COLO829 (cell line): ENCODE measurements at places on chromosomes 11 and 22.

DNA sequence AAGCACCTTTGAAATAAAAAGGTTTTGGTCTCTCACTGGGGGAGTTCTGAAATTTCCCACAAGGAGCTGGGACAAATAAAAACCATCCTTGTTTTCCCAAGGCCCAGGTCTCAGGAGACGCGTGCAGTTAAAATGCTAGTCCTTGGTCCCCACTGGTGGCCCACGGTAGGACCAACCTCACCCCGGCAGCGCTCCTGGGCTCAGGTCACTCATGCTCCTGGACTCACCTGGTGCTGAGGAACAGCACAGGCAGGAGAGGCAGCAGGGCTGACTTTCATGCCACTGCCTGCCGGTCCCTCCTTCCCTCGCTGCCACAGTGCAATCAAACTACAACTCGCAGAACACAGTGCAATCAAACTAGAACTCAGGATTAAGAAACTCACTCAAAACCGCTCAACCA, 356.8 kb upstream of the CCDC179 start:
- DNase-seq: no peak

DNA sequence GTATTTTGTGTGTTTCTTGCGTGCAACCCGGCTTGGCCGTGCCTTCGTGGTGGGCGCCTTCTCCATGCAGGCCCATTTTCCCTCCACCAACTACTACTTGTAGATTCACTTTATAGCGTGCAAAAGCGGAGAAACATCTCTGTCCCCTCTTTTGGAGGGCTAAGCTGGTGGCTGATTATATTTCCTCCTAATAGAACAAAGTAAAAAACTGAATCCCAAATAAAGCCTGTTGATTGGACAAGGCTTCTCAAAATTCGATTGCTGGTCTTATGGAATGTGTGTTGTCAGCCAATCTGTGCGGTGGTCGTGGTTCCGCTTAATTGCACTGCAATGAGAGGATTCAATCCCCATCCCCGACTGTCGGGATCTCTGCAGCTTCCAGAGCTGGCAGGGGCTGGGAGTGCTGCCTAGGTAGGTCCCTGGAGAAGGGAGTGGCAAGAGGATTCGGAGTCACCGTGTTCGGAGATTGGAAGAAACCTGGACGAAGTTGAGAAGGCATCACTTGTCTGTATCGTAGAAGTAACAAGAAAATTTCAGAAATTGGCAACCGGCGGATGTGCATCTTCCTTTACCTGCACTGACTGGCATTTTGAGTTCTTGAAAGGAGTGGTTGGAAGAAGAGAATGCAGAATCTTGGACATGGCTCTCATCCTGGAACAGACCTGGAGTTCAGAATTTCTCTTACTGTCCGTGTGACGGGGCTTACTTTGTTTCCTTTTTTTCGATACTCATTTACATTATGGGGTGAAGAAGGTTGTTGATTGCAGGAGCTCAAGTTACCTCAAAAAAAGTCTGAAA, 1.1 kb downstream of the HMGXB4 start:
- peak; percentile 9 for DNase-seq

DNA sequence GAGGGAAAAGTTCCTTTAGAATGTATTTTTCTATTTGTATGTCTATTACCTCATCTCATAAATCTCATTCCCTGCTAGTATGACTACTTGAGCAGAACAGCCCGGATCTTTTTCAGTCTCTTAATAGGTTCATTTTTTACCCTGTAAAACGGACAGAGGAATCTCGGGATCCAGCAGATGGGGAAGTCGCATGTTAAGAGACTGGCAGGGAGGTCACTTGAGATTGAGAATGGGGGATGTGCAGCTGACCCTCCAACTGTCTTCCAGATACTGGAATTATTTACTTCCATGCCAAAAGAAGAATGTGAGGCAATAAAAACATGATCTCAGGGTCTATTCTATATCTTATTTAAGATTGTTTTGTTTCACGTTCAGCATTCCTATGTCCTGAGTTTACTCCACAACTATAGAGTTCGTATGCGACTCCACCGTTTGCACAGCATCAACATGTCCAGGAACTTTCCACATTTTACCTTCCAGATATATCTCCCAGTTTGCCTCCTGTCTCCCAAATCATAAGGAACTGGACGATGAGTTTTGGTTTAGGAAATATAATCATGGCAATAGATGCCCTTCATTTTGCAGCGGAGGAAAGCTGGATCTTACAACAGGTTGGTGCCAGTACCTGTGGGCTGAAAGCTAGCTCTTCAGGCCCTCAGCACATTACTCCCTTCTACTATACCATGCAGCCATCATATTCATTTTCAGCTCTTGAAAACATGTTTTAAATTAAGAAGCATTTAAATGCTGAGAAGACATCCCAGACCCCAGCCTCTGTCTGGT, 181.5 kb downstream of the MAML2 start:
- DNase-seq: no peak

DNA sequence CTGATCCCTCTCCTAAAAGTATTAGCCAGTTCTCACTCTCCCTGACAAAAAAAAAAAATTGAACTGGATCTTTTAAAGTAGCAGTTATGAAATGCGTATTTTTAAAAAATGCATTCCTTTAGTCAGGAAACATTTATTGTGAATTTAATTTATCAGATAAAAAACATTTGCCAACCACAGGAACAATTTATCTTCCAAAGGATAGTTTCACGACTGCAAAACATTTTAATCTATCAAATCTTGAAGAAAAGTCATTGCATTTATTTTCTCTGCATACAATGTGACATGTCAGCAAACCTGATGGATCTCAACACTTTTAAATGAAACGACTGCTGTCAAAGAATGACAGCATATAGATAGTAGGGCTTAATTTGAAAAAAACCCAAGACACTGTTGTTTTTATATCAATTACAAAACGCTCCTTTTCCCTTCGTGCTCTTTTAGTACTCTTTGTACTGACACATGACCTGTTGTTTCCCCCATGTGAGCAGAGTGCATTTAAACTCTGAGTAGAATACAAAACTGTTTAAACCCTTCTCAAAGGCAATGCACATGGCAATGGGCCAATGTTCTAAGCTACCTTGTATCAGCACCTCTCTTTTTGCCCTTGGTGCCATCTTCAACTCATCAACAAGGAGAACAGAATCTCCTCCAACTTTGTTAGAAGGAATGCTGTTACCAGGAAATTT, 107.0 kb downstream of the ATG16L2 start:
- DNase-seq: no peak

DNA sequence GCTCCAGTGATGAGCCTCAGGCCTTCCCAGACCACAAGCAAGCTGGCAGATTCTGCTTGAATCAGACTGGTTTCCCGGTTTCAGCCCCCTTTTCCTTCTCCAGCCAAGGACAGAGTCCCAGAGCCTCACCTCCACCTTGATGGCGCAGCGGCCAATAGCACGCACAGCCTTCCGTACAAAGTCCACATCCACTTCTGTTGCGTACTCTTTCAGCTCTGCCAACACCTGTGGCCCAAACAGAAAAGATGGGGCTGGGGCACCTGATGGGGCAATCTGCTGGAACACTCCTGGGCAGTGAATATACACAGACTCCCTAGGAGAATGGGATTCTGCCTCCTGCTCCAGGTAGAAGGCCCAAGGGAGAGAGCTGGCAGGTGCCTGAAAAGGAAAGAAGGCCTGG, 35.5 kb upstream of the RASL10A start:
- no peak for DNase-seq

- DNase-seq: no peak
Observed at GRCh38 chr11:128711890-128712289, 18.0 kb downstream of the FLI1 start.

DNA sequence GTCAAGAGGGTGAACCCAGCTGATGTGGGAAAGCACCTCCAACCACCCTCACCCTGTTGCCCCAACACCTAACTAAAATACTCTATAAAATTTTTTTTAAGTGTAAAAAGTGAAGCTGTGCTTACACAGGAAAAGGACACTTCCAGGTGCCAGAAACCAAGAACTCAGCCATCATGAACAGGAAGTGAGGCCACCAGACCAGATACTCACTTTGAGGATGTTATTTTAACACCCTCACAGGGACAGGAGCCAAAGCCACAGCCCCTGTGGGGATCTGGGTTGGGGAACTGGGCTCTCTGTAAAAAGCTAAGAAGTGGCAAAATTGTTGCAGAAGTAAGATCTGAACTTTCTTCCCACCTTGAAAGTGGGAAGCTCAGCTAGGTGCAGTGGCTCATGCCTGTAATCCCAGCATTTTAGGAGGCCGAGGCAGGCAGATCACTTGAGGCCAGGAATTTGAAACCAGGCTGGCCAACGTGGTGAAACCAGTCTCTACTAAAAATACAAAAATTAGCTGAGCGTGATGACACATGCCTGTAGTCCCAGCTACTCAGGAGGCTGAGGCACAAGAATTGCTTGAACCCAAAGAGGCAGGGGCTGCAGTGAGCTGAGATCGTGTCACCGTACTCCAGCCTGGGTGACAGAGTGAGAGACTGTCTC, 3.8 kb downstream of the RSPH14 start:
- DNase-seq: no peak

GRCh38 chr22:19933341-19934241, 8.0 kb upstream of the COMT start:
- no peak for DNase-seq

GRCh38 chr22:37397226-37397625, 30.1 kb downstream of the ELFN2 start:
- no peak for DNase-seq

GRCh38 chr11:68454767-68455166, 5.8 kb upstream of the PPP6R3 start:
- no peak for DNase-seq

DNA sequence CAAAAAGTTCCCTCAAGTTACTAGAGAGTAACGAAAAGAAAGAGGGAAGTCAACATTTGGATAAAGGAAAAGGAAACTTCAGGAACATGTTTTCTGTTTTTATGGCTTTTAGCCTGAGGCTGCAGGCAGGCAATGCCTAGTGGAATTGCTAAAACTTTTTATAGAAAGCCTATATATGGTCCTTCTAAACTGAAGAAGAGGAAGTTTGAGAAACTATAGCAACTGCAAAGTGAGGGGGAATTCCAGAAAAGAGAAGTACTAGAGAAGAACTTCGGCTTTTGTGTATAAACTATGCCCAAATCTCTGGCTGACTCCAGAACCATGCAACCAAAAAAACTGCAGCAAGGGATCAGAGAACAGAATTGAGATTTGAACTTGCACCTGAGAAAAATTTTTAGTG, 74.3 kb upstream of the ARHGAP42 start:
- no peak for DNase-seq

- DNase-seq: peak; percentile 45
Observed at GRCh38 chr11:36744375-36745168, 146.5 kb upstream of the RAG2 start.

GRCh38 chr22:43173976-43174720, 12.8 kb downstream of the TTLL12 start:
- DNase-seq: no peak

GRCh38 chr22:27725661-27726060, 75.9 kb downstream of the MN1 start:
- DNase-seq: no peak

DNA sequence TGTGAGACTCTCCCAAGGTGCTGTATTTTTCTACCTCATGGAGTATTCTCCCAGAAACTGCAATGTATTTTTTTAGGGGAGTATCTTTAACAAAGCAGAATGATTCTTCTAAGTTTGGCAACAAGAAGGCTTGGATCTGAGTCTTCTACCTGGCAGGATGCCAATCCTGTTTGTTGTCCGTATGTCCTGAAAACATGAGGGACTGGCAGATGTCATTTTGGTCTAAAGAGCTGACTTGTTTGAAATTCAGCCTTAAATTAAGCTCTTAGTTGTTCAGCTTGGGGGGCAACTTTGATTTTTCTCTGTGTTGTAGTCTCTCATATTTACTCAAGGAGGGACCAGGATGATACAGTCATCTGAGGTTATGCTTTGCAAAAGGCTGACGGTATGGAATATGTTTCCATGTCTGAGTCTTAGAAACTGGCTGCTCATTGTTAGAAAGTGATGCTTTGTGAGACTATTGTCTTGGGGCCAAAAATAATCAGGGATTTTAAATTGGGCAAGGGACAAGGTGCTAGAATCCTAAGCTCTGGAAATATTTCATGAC, 9.3 kb downstream of the MRPL16 start:
- DNase-seq: no peak

GRCh38 chr22:27062910-27063309, 405.5 kb downstream of the MIAT start:
- no peak for DNase-seq

- DNase-seq: no peak
Observed at GRCh38 chr22:38226853-38227649, 25.3 kb downstream of the MAFF start.

- DNase-seq: peak; percentile 82
Observed at GRCh38 chr11:19953909-19954308, 206.4 kb downstream of the DBX1 start.

GRCh38 chr11:73982990-73983740, 522 bp upstream of the UCP2 start:
- DNase-seq: peak; percentile 75

DNA sequence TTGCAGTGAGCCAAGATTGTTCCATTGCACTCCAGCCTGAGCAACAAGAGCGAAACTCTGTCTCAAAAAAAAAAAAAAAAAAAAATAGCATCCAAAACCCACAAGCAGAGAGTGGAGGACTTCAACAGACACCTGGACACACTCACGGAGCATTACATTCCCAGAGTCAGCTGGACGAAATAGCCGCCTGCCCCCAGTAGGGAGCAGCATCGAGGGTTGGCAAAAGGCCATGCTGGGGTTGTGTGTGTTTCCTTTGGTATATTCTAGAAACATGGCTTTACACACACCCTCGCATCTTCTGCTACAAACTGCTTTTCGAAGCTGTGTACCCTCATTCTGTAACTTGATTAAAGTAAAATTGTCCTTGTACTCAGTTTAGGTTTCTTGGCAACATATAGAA, 5.3 kb downstream of the ADA2 start:
- DNase-seq: no peak

DNA sequence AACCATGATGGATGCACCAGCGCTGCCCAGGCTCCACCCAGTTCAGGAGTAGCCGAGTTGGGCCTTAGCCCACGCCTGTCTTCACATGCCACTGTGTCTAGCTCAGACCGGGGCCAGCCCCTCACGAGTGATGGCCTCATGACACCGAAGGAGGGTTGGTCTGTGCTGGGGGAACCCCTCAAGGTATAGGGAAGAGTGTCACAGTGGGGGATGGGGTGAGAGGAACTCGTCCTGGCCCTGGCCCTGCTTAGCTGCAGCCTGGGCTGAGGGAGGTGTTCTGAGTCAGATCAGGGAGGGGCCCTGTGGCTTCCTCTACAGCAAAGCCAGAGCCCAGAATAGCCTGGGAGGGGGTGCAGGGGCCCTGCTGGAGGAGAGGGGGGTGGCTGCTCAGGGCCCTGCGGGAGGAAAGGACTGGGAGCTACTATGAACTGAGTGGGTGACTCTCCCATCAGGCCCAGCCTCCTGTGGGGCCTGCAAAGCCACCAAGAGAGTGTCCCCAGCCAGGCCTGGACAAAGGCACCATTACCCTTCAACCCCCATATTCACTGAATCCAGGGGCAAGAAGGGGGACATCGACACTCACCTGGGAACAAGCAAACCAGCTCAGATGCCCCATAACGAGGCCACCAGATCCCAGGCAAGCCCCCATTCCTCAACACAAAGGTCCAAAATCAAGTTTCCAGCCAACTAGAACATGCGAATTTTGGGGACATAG, 41.2 kb downstream of the IGLL5 start:
- DNase-seq: no peak

- DNase-seq: no peak
Observed at GRCh38 chr11:105074166-105074530, 29.0 kb upstream of the CARD16 start.
